Glutamatergic neuron (in vitro differentiated cells): ENCODE measurements at places on chromosomes 7 and 10. TPM values are rescaled to one million over a fixed set of nuclear protein-coding genes. Genes with fewer than 3 reads are reported as not detected.
A peak's percentile ranks its signal among the peaks of the same experiment; 100 is the strongest.

- peaks cover 5% of the 10 kb centered on the region for H3K36me3 ChIP-seq
- H3K27ac ChIP-seq = peak overlapping the region; percentile 64
- no peak for DNase-seq
- no peak overlapping the region for H3K4me3 ChIP-seq
- H3K27me3 ChIP-seq = peaks cover 15% of the 10 kb centered on the region
These were observed 146.4 kb downstream of the RGS10 start for GRCh38 chr10:119396008-119396708.

CLDN3 gene
- total RNA-seq = not detected

- no peak overlapping the region for H3K4me3 ChIP-seq
- no peaks in the 10 kb centered on the region for H3K4me1 ChIP-seq
- no peaks in the 10 kb centered on the region for H3K27me3 ChIP-seq
These were observed 114.7 kb upstream of the CELF2 start for GRCh38 chr10:10902951-10903350.

DNA sequence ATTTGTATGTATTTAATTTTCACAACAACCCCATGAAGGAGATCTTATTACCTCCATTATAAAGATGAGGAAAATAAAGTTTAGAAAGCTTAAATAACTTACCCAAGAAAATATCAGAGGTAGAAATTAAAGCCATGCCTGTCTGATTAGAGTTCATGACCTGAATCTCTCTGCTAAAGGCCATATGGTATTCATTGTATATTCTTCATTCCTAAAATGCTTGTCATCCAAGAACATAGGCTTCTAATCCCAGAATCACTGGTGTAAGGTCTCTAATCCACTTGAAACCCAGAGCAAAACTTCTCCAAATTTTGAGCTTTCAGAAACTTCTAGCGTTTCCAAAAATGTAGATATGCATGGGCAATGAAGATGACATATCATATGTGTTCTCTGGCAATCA is 72.3 kb upstream of the YAE1 start:
- peaks cover 4% of the 10 kb centered on the region for H3K4me1 ChIP-seq
- H3K36me3 ChIP-seq = no peaks in the 10 kb centered on the region
- H3K27me3 ChIP-seq = no peaks in the 10 kb centered on the region
- no peak overlapping the region for H3K4me3 ChIP-seq
- DNase-seq = no peak

GRCh38 chr7:132109769-132110168 is 466.5 kb downstream of the PLXNA4 start:
- H3K36me3 ChIP-seq = no peaks in the 10 kb centered on the region
- peaks cover 18% of the 10 kb centered on the region for H3K27me3 ChIP-seq
- DNase-seq = no peak
- H3K27ac ChIP-seq = no peak overlapping the region

DNA sequence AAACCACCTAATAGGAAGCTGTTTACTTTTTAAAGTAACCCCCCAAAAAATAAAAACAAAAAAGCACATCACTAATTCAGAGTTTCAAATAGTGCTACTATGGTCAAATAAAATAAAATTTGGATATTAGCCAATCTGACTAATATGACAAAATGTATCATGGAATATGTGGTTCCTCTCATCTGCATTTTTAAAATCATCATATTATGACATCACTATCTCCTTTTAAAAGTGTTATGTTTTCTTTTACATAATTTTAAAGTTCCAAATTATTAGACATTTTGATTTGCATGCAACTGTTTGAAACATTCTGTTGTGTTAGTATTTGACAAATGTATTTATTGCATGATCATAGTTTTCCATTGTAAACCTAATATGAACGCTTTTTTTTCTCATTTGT is 110.4 kb downstream of the AASS start:
- H3K4me1 ChIP-seq = peaks cover 9% of the 10 kb centered on the region
- H3K27ac ChIP-seq = no peak overlapping the region
- H3K36me3 ChIP-seq = no peaks in the 10 kb centered on the region
- no peak overlapping the region for H3K4me3 ChIP-seq
- H3K27me3 ChIP-seq = no peaks in the 10 kb centered on the region

PTEN gene
- total RNA-seq = 61.2 TPM

DNA sequence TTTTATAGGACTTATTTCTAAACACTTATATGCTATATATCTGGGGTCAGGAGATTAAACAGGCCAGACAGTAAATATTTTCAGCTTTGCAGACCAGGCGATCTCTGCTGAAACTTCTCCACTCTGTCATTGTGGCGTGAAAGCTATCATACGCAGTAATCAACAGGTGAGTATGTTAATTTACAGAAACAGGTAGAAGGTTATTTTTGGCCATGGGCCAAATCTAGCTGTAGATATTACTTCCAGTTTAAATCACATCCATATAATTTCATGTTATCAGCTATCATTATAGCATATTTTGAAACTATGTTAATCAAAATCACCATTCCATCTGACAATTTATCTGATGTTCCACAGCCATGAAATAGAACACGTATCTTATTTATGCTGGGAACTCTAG is 67.8 kb downstream of the GPR37 start:
- H3K27me3 ChIP-seq = no peaks in the 10 kb centered on the region
- H3K4me1 ChIP-seq = no peaks in the 10 kb centered on the region
- no peak for DNase-seq
- H3K4me3 ChIP-seq = no peak overlapping the region
- no peak overlapping the region for H3K27ac ChIP-seq

- no peak overlapping the region for H3K4me3 ChIP-seq
- peaks cover 5% of the 10 kb centered on the region for H3K36me3 ChIP-seq
- peaks cover 27% of the 10 kb centered on the region for H3K4me1 ChIP-seq
- H3K27me3 ChIP-seq = no peaks in the 10 kb centered on the region
These were observed 164.0 kb downstream of the FANK1 start for GRCh38 chr10:126060261-126060931.

DNA sequence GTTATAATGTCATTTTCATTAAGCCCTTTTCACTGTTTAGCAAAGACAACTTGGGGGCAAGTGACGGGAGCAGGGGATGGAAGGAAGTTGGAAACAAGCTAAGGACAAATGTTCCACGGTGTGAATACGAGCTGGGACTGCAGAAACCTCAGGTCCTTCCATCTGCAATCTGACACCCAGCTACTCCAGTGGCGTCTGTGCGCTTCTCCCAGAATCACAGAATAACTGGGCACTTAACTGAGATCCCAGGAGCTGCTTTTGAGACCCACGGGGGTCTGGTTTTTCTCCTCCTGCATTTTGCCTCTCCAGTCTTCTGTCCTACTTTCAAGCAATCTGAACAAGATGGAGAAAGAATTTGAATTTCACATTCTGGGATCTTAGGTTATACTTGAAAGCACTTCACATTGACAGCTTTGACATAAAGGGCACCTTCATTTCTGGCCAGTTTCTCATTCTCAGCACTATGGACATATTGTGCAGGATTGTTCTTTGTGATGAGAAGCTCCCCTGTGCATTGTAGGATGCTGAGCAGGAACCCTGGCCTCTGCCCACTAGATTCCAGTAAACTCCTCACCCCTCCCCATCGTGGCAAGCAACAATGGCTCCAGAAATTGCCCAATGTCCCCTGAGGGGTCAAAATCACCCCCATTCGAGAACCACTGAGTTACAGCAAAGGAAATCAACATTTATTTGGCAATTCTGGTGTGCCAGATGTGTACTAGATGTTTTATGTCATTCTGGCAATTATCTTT is 194.1 kb downstream of the CACNB2 start:
- H3K36me3 ChIP-seq = no peaks in the 10 kb centered on the region
- no peak overlapping the region for H3K4me3 ChIP-seq
- DNase-seq = peak; percentile 22

- peaks cover 4% of the 10 kb centered on the region for H3K4me1 ChIP-seq
- no peaks in the 10 kb centered on the region for H3K27me3 ChIP-seq
- no peak for DNase-seq
- no peak overlapping the region for H3K4me3 ChIP-seq
These were observed 223.3 kb upstream of the FERD3L start for GRCh38 chr7:19368491-19368925.

URGCP gene
- total RNA-seq = 17.8 TPM

- no peak overlapping the region for H3K4me3 ChIP-seq
- peaks cover 4% of the 10 kb centered on the region for H3K27me3 ChIP-seq
- no peaks in the 10 kb centered on the region for H3K36me3 ChIP-seq
These were observed 143.4 kb downstream of the TPST1 start for GRCh38 chr7:66348531-66348930.

- DNase-seq = no peak
- no peaks in the 10 kb centered on the region for H3K27me3 ChIP-seq
- no peak overlapping the region for H3K27ac ChIP-seq
These were observed 10.8 kb upstream of the BAG3 start for GRCh38 chr10:119640384-119640783.

- no peak for DNase-seq
- peaks cover 19% of the 10 kb centered on the region for H3K27me3 ChIP-seq
- no peak overlapping the region for H3K27ac ChIP-seq
- peaks cover 11% of the 10 kb centered on the region for H3K36me3 ChIP-seq
These were observed 256.8 kb downstream of the PLXNA4 start for GRCh38 chr7:132319481-132319880.

DNA sequence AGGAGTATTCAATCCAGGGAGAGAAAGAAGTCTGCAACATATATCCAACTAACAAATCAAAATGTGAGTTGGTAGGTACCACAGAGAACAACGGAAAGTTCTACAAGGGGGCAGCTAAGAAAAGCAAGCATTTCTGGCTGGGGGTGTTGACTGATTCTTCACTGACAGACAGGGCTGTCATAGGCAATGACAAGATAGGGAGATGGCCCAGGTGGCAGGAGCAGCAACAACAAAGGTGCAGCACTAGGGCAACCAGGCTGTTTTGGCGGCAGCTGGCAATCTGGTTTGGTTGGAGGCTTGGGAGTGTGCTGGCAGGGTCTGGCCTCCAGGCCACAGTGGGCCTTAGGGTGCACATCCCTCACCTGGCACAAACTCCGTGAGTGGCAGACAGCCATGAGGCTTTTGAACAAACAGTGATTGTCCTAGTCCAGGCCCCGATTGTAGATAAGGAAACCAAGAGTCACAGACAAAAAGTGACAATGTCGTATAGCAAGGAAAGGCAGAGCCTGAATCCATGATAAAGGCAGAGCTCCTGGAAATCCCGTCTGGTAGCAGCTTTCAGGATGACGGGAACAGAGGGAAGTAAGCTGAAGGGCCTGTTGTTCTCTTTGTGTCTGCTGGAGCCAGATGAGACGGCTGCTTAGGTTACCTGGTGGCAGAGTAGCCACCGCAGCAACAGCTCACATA is 28.4 kb downstream of the DPCD start:
- no peak for DNase-seq
- peaks cover 8% of the 10 kb centered on the region for H3K27me3 ChIP-seq
- H3K4me3 ChIP-seq = no peak overlapping the region
- peak overlapping the region; percentile 3 for H3K27ac ChIP-seq
- peaks cover 17% of the 10 kb centered on the region for H3K4me1 ChIP-seq
- H3K36me3 ChIP-seq = no peaks in the 10 kb centered on the region

DNA sequence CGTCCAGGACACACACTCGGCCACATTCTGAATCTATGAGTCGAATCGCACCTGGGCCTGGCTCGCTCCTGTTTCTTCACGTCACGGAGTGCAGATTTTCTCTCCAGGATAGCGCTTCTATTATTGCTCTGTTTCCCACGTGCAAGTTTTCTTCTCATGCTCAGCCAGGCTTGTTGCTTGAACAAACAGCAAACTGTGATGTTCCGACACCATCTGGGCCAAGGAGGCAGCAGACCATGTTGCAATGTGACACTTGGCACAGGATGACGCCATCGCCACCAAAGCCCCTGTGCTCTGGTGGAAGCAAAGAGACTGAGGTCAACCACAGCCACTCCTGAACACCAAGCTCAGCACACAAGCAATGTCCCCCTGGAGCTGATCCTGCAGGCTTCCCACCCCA is 507.1 kb upstream of the ADARB2 start:
- DNase-seq = no peak
- no peak overlapping the region for H3K27ac ChIP-seq
- H3K4me1 ChIP-seq = no peaks in the 10 kb centered on the region
- H3K27me3 ChIP-seq = no peaks in the 10 kb centered on the region
